Ovary (tissue), 10 donors: ENCODE measurements at places on chromosomes 5 and 9.

DNA sequence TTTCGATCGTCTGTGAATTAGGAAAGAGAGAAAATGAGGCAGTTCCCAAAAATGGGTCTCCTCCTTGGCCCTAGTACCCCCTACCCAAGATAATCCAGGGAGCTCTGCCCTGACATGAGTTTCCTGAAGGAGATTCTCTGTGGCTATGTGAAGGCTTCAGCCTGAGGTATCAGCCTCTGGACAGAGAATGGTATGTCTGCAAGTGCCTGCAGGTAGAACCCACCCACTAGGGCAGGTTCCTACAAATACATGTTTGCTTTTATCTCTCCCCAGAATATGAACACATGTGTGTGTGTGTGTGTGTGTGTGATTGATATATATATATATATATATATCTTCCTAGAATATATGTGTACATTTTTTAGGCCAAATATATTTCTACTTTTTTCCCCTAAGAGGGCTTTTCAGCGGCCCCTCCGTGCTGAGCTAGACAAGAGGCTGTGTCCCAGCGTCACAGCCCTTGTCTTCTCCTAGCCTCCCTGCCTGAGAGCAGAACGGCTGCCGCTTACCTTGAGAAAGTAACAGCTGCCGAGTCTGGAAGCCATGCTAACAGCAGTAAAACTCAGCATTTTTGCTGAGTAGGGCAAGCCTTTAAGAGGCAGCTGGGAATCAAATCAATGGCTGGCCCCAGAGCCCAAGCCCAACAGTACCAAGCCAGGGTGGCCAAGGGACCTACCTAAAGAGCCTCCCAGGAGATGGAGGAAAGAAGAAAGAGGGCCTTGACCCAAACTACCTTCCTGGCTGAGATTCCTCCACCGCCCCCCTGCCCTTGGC is 2.1 kb downstream of the BRINP1 start:
- DNase-seq = no peak

DNA sequence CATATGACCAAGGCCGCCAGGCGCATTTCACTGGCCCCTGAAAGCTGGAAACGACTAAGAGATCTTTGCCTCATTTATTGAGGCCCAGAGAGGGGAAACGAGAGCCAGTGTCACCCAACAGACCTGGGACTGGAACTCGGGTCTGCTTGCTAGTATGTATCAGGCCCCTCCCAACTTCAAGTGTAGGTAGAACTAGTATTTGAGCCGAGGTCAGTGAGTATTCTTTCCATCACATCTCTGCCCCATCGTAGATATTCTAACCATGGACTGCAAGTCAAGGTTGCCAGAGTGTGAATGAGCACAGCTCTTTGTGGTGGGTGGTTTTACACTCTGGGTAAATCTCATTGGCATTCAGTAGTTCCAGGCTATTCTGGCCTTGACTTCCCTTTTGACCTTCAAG is 42.2 kb downstream of the GPR107 start:
- DNase-seq = no peak

GRCh38 chr5:29811914-29812679 is 1381.4 kb upstream of the CDH6 start:
- no peak for DNase-seq

- no peak for DNase-seq
These were observed 636.0 kb downstream of the NR2F1-AS1 start for GRCh38 chr5:92944903-92945604.

DNA sequence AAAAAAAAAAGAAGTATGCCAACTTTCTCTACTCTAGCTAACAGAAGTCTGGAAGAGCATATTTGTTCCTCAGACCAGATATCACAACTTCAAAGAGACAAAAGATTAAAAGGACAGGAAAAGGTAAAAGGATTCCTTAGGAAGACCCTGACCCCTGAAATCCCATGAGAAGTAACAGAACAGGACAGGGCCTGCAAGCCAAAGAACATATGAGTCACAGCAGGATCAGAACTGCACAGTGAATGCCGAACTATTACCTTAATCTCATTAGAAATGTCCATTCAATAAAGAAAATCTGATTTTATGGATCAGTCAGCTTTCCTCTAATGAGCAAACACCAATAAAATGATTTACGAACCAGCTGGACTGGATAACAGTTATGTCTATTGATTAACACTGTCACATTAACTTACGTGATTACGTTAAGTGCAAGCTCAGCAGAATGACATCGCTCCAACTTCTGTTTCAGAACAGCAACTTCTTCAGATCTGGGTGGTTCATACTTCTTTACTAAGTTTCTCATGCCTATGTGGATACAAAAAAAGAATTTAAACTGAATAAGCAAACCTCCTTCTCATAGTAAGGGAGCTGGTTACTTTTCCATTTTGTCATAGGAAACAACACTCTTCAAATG is 13.6 kb downstream of the CCNH start:
- DNase-seq = no peak

DNA sequence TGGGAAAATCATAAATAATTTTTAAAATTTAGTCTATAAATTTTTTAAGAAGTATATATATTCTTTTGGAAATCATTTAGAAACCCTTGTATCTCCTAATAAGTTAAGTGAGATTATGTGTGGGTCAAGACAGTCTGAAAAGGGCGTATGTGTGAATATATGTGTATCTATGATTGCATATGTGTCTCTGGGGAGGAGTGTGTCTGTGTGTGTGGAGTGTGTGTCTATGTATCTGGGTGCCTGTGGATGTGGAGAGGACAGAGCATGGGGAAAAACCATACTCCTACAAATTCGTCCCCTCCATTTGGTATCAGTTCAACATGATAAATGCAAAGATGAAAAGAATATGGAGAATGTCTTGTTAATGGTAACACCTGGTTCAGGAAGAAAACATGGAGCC is 342.0 kb upstream of the ACTBL2 start:
- DNase-seq = no peak

- DNase-seq = no peak
These were observed 1704.8 kb upstream of the CDH9 start for GRCh38 chr5:28743025-28743715.

DNA sequence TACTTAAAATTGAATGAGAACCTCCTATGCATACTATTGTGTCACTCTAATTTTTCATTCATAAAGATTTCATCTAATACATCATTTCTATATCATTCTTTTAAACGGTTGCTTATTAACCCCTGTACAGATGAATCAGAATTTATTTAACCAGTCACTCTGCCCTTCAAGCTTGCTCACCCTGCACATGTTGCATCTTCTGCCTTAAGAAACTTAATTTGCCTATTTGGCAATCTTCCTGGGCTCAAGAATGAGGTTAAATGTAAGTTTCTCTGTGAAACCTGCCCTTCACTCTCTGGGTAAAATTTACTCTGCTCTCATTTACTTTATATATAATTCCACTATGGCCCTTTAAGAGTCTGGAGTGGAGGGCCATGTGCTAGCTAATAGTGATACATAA is 434.7 kb upstream of the ZNF608 start:
- no peak for DNase-seq

GRCh38 chr5:173500213-173500560 is 116.3 kb downstream of the BOD1 start:
- DNase-seq = no peak

- DNase-seq = peak; percentile 88
These were observed 1.4 kb upstream of the SPAAR start for GRCh38 chr9:35907711-35908503.

DNA sequence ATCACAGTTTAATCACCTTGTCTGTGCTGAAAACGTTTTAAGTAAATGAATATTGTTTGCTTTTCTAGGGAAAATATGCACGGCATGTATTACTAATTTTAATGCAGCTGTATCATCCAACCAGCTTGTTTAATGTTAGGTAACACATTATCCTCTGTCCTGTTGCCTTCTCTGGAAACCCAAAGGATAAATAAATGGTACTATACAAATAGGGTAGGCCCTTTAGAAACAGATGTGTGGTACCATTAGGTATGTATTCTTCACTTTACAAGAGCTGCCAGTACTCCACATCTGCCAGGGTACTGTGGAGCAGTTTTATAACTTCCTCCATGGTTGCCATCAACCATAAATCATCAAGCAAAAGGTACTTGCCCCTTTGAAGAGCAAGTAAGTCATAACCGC is 42.9 kb downstream of the FAF2 start:
- DNase-seq = no peak

DNA sequence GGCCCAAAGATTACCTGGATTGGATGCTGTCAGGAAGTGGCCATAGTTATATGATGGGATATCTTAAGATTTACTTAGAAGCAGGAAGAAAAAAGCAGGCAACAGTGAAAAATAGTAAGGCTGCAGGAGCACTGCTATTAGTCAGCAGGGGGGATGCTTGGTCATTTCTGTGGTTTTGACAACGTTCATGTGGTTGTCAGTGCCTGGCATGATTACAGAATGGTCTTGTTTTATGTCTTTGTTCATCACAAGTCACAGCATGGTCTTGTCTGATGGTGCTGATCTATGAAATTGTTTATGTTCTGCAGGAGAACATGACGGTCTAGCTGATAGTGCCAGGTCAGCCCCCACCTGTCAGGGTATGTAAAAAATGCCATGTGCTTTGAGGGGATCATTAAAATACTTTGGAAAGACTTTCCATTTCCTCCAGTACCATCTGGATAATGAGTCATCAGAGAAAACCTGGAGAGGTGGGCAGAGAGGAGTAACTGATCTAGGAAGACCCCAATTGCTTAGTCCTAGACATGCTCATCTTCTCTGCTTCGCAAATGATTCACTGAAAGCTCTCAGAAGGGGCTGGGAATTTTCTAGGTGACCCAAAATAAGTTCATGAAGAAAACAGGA is 48.5 kb downstream of the PLGRKT start:
- no peak for DNase-seq

GRCh38 chr5:111229871-111230810 is 6.0 kb downstream of the CAMK4 start:
- DNase-seq = no peak

- DNase-seq = no peak
These were observed 32.2 kb downstream of the INVS start for GRCh38 chr9:100131216-100131615.

DNA sequence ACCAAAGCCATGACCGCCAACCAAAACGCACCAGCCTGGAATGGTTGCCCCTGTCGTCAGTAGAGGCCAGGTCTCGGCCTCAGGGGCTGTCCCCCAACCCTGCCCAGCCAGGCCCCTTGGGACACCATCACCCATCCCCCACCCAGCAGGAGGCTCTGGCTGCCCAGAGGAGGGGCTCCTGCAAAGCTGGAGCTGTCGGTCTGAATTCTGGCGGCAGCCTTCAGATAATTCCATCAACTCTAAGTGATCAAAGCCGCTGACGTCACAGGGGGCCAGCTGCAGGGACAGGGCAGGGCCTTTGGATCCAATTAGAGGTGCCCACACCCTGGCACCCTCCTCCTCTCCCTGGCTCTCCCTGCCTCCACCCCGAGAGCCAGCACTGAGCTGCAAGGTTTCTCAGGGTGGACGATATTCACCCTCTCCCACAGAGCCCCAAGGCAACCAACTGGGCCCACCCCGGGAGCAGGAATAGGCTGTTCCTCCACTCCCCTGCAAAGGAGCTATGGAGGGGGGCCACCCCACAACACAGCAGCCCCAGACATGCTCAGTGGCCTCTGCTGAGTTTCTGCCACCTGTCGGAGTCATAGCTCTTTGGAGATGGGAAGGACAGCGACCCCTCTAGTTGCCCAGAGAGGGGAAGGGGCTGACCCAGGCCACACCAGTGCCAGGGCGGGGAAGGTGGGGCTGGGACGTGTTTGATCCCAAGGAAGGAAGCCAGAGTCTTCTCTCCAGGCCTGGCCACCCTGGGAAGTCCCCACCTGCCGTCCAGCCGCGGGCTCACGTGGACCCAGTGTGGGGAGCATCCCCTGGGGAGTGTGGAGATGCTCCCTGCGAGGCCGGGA is 78.4 kb downstream of the NTNG2 start:
- peak; percentile 32 for DNase-seq

DNA sequence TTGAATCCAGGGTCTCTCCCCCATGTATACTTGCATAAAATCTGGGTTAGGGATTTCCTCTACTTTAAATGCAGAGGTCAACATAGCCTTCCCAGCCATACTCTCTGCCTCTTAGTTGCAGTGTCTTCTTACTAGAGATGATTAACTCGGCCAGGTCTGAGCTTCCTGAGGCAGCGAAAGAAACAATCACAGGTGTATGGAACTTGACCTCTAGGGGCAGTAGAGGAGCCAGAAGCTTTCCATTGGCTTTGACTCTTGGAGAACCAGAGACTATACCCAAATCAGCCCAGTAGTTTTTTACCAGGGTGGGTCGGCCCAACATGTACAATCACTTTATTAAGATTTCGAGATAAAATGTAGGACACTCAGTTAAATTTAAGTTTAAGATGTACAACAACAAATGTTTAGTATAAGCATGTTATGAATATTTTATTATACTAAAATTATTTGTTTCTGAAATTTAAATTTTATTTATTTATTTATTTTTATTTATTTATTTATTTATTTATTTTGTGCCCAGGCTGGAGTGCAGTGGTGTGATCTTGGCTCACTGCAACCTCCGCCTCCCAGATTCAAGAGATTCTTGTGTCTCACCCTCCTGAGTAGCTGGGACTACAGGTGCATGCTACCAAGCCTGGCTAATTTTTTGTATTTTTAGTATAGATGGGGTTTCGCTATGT is 48.0 kb upstream of the DMRT3 start:
- DNase-seq = no peak

GRCh38 chr9:134553061-134553891 is 88.3 kb upstream of the COL5A1 start:
- peak; percentile 6 for DNase-seq

GRCh38 chr5:180072256-180072548 is 643 bp upstream of the RNF130 start:
- no peak for DNase-seq

DNA sequence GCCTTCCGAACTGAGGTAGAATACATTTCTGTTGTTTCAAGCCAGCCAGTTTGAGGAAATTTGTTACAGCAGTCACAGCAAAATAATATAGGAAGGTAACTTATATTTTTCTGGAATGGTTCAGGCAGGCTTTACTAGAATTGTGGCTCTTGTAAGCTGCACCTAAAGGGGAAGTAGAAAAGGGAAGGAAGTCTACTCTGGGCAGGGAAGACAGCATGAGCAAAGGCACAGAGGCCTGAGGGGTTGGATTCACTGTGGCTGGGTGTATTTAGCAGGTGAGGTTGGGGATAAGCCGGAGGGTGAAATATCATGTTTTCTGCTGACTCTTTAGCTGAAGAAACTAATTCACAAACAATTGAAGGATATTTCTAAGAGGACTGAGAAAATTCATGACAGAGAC is 183.5 kb downstream of the GAS1 start:
- no peak for DNase-seq

GRCh38 chr9:120438836-120439546 is 141.0 kb downstream of the CDK5RAP2 start:
- no peak for DNase-seq

GRCh38 chr5:133917785-133918184 is 50.6 kb downstream of the C5orf15 start:
- no peak for DNase-seq
